ENCODE measurements at places on chromosomes 3 and 15.

- DNase-seq = no peak
These were observed 53.9 kb upstream of the HERC1 start for GRCh38 chr15:63887630-63888029.

- no peak for DNase-seq
These were observed 313.9 kb downstream of the POLQ start for GRCh38 chr3:121231872-121232271.

DNA sequence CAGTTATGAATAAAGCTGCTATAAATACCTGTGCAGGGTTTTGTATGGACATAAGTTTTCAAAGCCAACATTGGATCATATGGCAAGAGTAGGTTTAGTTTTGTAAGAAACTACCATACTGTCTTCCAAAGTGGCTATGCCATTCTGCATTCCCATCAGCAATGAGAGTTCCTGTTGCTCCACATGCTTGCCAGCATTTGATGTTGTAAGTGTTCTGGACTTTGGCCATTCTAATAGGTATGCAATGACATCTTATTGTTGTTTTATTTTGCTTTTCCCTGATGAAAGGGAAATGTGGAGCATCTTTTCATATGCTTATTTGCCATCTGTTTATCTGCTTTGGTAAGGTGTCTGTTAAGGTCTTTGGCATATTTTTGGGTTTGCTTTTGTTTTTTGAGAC lies 22.2 kb upstream of the BLM start:
- no peak for DNase-seq

DNA sequence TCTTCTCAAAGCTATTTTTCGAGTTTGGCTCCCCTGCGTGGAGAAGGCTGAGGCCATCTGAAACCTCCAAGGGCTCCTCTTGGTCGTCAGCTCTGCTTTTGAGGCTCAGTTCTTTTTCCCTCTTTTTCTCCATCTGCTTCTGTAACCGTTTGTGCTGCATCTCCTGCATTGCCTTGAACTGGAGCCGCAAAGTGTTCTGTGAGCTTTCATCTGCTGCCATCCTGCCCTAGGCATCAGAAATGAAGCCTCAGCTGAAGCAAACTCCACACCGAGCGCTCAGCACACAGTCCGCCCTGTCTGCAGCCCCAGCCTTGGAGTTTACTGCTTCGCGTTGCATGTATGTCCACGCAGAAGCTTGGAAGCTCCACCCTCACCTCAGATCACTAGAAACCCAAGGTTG lies 14.9 kb downstream of the CCDC13 start:
- DNase-seq = no peak

GRCh38 chr3:101963902-101964362 lies 114.6 kb downstream of the NFKBIZ start:
- DNase-seq = no peak

DNA sequence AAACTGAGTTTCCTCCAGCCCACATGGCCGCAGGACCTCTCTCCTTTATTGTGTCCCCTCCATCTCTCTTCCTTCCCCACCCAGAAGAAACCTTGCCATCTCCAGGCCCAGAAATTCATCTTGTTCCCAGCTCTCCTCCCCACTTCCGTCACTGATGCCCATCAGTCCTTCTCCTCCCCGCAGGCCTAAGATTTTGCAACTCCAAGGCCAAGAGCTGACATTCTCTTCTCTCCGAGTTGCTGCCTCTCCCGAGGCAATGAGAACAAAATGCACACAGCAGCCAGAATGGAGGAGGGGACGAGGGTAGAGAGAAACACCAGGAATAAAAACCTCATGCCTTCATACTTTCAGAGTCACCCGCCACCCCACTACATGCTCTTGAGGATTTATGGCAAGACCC lies 526.5 kb upstream of the PROK2 start:
- DNase-seq = no peak

- no peak for DNase-seq
These were observed 3.1 kb upstream of the GATA2 start for GRCh38 chr3:128496019-128496601.

DNA sequence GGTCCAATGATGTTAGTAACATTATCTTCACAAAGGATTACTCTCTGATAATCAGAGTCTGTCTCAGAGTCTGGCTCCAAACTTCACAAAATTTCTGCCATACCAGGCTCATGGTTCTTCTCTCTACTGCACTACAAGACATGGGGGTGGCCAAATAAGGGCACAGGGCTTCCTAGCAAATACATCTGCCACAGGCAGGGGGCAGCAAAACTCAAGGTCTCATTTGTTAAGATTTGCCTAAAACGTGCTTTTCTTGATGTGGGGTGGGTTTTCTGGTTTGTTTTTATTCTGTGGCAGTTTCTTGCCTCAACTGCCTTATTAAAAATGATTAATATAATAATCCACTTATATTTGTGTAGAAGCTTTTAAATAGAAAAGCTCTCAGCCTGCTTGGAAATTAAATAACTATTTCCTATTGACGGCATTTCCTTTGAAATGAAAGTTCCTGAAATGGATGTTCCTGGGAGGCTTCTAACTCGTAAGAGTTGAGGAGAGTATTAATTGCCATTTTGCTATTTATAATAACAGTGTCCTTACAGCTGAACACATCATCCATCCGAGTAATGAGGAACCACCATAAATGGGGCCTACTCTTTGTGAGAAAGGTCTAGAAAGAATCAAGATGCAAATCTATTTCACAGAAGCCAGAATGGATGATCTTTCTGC lies 53.8 kb downstream of the SST start:
- DNase-seq = peak; percentile 23

GRCh38 chr15:39397883-39398282 lies 183.0 kb upstream of the THBS1 start:
- no peak for DNase-seq

DNA sequence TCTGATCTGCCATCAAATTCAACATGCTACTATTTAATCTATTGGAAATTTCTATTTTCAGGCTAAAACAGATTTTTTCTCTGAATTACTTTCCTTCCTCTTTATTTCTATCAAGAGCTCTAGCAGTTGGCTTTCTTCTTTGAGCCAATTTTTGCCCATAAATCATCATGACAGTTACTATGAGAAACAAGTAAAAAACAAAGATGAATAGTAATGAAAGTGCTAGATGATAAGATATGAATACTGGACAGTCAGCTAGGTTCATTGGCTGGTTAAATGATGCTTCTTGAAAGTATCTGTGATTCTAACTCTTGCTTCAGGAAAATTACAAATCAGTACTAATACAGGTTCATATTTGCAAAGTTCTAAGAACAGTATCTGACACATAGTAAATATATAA lies 38.6 kb upstream of the NANOGP8 start:
- DNase-seq = no peak

DNA sequence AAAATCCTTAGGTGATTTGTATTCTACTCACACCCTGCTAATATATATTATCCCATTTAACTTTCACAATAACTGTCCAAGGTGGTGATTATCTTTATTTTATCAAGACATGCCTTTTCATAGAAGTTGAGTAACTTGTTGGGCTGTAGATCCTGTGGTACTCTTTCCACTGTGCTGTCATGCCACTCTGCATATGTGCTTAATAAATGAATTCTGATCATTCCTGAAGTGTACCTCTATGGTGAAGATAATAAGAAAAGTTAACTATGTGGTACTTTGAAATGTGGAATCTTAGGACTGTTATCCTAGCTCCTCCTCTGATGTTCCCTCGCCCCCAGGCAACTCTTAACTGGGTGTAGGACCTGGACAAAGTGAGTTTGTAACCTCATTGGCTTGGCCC lies 5.2 kb downstream of the SNRK start:
- DNase-seq = no peak

- DNase-seq = no peak
These were observed 57.9 kb downstream of the STAG1 start for GRCh38 chr3:136694321-136694720.

GRCh38 chr15:62805502-62805901 lies 237.0 kb upstream of the TPM1 start:
- DNase-seq = no peak
